Mammary epithelial cell (primary cell): ENCODE measurements at places on chromosomes 1 and 21. TPM values are rescaled to one million over a fixed set of nuclear protein-coding genes. Genes with fewer than 3 reads are reported as not detected.

- no peak for DNase-seq
These were observed 187.3 kb downstream of the SLC44A5 start for GRCh38 chr1:75423616-75424015.

Gene OR2L3
- not detected for polyA plus RNA-seq

Gene RPTN
- polyA plus RNA-seq: 0.01 TPM

Gene NUDT17
- polyA plus RNA-seq: 2.5 TPM

Gene IL10
- polyA plus RNA-seq: not detected

Gene HCN3
- 3.0 TPM for polyA plus RNA-seq

DNA sequence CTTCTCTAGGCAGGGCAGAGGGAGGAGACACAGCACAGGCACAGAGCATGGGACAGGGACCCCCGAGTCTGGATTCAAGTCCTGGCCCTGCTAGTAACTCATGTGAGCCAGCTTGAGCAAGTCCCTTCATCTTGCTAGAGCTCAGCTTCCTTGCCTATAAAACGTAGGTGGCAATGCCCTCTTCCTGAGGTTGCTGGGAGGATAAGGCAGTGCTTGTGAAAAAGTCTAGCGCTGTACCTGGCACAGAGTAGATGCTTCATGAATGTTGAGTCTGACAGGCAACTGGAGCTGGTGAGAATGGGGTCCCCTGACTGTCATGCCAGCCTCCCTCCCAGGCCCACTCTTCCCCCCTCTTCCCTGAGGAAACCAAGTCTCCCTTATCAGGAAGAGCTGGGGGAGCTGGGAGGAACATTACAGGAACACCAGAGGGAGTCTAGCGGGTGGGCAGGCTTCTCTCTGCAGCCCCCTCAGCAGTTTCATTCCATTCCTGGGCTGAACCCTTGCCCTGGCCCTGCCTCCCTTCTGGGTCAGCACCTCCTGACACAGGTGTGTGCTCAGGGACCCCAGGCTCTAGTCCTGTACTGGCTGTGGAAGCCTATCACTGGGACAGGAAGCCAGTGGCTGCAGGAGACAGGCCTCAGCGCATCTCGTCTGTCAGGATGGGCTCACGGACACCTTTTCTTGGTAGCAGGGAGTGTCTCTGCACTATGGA lies 9.9 kb downstream of the CHRNB2 start:
- no peak for DNase-seq

- DNase-seq: peak; percentile 98
These were observed 144.6 kb downstream of the CLIC6 start for GRCh38 chr21:34813266-34813894.

Gene NPPB
- polyA plus RNA-seq: not detected

- DNase-seq: peak; percentile 93
These were observed 514.0 kb upstream of the ADAMTS5 start for GRCh38 chr21:27480841-27481261.

Gene MSH4
- 0.01 TPM for polyA plus RNA-seq

DNA sequence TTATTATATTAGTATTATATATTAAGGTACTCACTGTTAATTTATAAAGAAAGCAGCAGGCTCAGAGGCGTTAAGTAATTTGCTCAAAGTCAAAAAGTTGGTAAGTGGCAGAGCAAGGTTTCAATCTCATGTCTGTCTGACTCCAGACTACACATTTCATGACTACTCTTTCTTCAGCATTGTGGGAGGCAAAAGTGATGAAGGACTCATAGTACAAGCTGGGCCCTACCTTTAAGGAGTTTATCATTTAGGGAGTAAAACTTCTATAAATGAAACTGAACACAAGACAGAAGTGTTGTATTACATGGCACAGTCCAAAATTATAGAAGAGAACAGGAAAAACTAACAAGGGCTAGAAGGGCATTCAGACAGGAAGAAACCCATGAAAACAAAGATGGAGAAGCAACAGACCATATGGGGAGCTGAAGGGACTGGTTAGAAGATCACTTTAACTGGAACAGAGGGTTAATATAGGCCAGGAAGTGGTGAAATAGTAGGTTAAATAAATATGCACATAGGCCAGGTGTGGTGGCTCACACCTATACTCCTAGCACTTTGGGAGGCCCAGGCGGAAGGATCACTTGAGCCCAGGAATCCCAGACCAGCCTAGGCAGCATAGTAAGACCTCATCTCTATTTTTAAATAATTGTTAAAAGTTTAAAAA lies 11.5 kb downstream of the SORT1 start:
- no peak for DNase-seq

Gene CRB1
- not detected for polyA plus RNA-seq

DNA sequence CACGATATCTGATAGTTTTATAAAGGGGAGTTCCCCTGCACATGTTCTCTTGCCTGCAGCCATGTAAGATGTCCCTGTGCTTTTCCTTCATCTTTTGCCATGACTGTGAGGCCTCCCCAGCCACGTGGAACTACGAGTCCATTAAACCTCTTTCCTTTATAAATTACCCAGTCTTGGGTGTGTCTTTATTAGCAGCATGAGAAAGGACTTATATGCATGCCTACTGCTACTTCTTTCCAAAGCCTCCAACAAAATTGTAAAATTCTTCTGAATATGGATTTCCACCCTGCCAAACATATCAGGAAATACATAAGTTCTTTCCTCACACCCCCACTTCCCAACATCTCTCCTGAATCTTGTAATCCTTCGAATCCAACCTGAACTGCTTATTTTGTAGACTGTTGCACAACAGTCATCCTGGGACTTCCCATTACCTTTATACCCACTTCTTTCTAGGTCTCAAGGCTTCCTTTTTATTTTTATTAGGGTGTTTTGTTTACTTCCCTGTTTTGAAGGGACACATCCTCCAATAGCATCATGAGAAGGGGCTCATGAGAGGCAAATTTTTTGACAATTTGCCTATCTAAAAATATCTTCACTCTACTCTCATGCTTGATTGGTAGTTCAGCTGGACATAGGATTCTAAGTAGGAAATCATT lies 67.5 kb upstream of the MUTYH start:
- no peak for DNase-seq

GRCh38 chr1:59123081-59123681 lies 173.7 kb upstream of the FGGY start:
- DNase-seq: peak; percentile 55

Gene PLOD1
- polyA plus RNA-seq: 189 TPM

Gene TMEM39B
- 15.8 TPM for polyA plus RNA-seq

Gene HDAC1
- 120 TPM for polyA plus RNA-seq

Gene RPF1
- 27.4 TPM for polyA plus RNA-seq

Gene S100A3
- polyA plus RNA-seq: 46.1 TPM

DNA sequence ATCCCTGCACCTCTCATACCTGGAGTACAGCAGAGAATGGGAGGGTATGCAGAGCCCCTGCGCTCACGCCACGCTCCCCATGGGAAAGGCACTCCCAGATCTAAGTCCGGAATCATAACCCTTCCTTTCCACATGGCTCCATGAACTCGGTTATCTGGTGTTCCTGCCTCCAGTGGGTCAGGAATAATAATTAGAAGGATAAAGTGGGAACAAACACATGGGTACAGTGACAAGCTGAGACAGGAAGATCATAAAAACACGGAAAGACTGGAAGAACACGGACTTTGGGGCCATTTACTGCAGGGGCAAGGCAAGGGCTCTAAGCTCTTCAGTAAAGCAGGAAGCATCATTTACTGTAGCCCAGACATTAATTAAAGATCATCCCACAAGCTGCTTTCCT lies 48.6 kb downstream of the FOXO6 start:
- no peak for DNase-seq

- no peak for DNase-seq
These were observed 216.0 kb downstream of the SMYD3 start for GRCh38 chr1:246291127-246291526.

DNA sequence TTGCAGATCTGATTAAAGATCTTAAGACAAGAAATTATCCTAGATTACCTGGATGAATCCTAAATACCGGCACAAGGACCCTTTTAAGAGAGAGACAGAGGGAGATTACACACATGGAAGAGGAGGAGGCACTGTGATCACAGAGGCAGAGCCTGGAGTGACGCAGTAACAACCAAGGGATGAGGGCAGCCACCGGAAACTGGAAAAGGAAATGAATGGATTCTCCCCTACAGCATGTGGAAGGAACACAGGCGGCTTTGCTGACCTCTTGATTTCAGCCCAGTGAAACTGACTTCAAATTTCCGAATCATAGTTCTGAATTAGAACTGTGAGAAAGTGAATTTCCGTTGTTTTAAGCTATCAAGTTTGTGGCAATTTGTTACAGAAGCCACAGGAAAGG lies 50.2 kb upstream of the IVNS1ABP start:
- no peak for DNase-seq

DNA sequence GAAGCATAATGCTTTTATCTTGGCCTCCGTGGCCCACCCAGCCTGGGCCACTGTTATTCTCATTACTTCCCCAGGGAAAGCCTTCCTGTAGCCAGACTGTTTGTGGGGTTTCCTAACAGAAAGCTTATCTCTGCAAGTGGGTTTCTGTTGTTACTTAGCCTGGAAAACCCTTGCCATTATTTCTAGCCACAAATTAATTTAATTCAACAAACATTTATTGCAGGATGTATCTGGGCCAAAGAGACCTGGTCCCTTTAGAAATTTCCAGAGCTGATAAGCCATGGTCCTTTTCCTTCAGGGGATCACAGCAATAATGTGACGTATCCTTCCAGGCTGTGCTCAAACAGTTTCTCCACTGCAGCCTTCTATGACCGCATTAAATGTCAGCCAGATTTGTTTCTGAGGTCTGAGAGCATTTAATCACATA lies 20.9 kb downstream of the TNN start:
- DNase-seq: no peak

DNA sequence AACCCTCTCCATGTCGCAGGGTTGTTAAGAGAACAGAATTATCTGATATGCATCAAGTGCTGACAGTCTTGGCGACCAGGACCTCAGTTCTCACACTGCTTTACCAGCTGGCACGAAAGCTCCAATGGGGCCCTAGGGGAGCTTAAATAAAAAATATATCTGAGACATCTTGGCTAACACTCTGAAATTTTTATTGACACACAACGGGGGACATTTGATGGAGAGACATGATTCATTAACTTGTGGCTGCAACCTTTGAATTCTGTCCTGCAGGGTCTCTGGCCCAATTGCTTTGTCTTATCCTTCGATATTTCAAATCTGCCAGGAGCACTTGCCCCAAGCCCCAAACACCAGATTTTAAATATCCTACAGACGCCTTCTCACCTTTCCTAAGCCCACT lies 567.0 kb downstream of the AJAP1 start:
- no peak for DNase-seq

DNA sequence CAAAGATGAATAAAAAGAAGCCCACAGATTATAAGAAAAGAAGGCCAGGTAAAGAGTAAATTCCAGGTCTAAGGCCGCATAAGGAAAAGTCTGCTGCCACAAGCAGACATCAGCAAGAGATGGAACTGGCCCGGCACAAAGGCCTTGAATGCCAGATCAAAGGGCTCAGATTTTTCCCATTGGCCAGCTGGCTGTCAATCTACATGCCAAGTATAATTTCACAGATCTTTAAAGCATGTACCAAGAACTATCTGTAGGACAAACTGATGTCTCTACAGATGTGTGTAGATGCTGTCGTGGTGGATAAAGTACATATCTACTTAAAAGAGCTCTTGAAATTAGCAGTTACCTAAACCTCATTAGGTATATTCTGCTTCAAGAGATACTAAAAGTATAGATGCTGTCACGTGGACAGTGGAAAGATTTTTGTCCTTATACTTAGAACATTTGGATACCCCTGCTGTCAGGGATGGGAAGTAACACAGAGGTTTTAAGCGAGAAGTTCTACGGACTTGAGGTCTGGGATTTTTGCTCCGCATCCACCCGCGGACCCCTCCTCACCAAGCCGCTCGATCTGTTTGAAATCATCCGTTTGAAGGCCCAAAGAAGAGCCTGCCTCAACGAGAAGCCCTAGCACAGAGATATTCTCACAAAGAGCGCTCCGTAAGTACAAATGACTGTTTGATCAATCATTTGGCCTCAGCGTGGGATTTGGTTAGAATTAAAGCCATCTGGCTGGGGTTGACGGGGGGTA lies 10.1 kb downstream of the GLIS1 start:
- DNase-seq: no peak

DNA sequence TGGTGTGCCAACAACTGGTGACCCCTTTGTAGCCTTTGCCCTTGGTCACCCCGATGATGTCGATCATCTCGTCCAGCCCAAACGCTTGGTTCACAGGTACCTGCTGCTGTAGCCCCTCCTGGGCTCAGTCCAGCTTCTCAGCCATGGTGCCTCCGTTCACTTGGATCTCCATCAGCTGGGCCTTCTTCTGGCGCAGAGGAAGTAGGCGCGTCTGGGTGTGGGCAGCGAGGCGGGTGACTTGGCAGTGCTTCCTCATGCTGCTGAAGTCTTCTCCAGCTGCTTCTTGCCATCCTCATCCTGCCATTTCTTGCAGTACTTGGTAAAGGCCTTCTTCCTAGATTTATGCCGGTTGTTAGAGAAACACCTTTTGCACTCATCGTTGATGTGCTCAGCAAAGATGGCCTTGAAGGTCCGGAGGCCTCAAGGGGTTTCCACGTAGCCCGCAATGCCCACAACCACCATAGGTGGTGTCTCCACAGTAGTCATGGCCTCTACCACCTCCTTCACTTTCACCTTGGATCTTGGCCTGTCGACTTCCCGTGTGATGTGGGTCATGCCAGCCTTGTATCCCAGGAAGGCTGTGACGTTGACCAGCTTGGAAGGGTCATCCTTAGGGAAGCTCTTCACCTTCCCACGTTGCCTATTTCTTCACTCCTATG lies 13.0 kb downstream of the DOP1B start:
- DNase-seq: no peak

- DNase-seq: no peak
These were observed 159.2 kb downstream of the HFM1 start for GRCh38 chr1:91245435-91245834.

Gene DUSP10
- polyA plus RNA-seq: 64.8 TPM

DNA sequence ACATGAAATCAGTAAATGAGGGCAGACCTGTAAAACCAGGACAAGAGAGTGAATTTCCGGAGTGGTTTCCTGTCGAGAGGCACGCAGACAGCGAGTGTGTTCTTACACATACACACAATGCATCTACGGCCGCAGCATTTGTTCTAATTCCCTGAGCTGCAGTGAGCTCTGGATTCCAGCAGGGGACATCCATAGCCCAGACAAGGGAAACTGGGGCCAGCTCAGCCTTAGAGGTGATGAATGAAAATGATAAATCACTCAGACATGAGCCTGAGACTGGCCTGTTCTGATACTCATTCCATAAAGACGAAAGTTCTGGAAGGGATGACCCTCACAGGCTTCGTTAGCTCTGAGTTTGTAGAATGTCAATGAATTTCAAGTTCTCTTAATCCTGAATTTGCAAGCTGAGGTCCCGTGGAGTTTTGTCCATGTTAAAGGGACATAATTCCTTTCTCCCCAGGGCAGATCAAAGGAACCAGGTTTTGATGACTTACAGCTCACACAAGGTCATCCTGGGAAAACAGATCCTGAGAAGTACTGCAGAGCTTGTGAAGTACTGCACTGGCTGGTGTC lies 207.9 kb upstream of the C1orf87 start:
- DNase-seq: peak; percentile 55

Gene CYP2J2
- polyA plus RNA-seq: 0.92 TPM

Gene GJB5
- polyA plus RNA-seq: 268 TPM

- DNase-seq: peak; percentile 99
These were observed at the start of gene NUCKS1 for GRCh38 chr1:205750138-205751035. Gene NUCKS1, minus strand, starts transcription at chr1:205750182. Its CDS starts 209 bp downstream, at chr1:205749973.

Gene TBX15
- polyA plus RNA-seq: 0.01 TPM
